ENCODE measurements at places on chromosomes 16 and 17.

- no peak for DNase-seq
These were observed 65.7 kb upstream of the NPEPPS start for GRCh38 chr17:47465165-47465564.

- no peak for DNase-seq
These were observed 3.6 kb downstream of the LITAF start for GRCh38 chr16:11583166-11583565.

GRCh38 chr16:85362443-85362842 lies 250.2 kb upstream of the CIBAR2 start:
- DNase-seq = no peak

DNA sequence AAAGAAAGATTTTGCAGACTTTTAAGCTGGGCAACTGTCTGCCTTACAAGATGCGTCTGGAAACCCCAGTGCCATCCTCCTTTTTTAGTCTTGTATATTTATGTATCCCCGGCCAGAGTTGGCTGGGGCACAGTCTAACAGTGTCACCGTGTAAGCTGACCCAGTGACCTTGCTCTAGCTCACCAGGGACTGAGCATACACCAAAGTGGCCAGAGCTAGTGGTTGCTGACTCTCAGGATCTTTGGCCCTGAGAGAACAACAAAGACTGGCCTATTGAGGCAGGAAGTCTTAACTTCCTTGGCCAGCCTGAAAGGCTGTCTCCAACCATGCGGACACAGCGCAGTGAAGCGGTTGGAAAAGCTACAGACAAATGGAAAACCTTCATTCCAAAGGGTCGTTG lies 745.2 kb downstream of the WWOX start:
- no peak for DNase-seq

Measured in suppressor macrophage (primary cell).